ENCODE measurements at places on chromosomes 7 and 10. TPM values are rescaled to one million over a fixed set of nuclear protein-coding genes. Genes with fewer than 3 reads are reported as not detected.

- DNase-seq, result no peak
Measured at GRCh38 chr10:78353636-78354035, 320.0 kb downstream of the RPS24 start.

- DNase-seq, result no peak
Measured at GRCh38 chr7:155411718-155412415, 46.1 kb upstream of the EN2 start.

DNA sequence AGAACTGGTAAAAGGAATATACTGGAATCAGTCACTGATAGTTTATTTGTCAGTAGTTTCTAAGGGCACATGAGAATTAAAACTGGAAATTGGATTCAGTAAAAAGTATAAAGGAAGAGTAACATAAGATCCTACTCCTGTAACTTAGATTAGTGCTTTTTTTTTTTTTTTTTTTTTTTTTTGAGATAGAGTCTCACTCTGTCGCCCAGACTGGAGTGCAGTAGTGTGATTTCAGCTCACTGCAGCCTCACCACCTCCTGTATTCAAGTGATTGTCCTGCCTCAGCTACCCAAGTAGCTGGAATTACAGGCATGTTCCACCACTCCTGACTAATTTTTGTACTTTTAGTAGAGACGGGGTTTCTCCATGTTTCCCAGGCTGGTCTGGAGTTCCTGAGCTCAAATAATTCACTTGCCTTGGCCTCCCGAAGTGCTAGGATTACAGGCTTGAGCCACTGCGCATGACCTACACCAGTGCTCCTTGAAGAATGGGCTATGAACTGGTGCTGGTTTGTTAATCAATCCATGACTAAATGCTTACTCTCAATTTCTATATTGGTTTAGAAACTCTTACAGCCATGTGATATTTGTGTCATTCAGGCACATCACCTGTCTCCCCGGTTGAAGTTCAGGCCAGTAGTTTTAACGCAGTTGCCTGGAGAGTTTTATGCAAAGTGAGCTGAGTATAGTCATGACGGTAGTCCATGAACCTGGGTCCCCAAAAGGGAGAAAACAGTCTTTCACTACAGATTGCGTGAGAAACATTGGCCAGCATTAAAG, 65.0 kb downstream of the ZEB1 start:
- no peak for DNase-seq

DNA sequence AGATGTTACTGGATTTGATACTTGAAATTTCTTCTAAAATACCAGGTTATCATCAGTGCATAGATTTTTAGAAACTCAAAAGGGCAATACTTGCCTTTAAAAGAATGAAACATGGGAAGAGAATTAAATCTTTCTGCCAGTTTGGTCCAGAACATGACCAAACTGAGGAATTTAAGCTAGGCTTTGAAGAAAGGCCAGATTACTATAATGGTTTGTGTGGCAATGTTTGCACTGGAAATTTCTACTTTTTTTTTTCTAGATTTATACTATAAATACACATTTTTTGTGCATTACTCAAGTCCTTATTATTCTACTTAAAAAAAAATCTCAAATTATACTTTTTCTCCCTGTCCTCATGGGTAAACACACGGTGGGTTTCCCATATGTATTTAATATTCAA, 9.2 kb downstream of the MKX start:
- DNase-seq, result no peak

DNA sequence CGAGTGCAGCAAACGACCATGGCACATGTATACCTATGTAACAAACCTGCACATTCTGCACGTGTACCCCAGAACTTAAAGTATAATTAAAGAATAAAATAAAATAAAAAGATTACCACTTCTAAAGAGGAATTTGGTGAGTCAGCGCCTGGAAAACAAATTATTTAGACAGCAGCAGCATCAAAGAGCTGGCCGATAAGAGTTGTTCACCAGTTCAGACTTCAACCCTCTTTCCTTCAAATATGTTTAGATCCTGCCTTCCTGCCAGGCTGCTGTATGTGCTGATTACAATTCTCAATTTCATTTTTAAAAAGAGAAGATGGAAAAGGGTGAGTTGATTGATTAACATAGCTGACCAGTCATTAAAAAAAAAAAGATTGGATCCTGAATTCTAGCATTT, 672.0 kb upstream of the NRP1 start:
- DNase-seq, result no peak

DNA sequence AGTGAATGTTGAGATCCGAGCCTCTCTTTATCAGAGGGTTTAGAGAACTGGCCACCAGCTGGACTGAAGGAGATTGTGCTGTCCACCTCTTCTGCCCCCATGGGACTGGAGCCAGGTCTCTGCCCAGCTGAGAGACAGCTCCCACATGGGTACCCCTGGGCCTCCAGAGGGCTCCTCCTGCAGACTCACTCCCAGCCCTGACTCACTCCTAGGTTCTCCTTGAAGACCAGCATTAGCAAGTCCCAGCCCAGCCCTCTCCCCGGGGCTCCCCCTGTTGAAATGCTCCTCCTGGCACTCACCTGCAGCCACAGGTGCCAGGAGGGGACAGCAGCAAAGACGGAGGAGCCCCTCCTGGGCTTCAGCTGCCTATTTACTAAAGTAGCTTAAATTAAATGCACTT, 126.9 kb downstream of the CXCL12 start:
- DNase-seq, result no peak

- DNase-seq, result peak; percentile 77
Measured at GRCh38 chr10:17742918-17743317, 9.1 kb upstream of the TMEM236 start.

GRCh38 chr10:132706701-132707100, 79.2 kb downstream of the NKX6-2 start:
- no peak for DNase-seq

DNA sequence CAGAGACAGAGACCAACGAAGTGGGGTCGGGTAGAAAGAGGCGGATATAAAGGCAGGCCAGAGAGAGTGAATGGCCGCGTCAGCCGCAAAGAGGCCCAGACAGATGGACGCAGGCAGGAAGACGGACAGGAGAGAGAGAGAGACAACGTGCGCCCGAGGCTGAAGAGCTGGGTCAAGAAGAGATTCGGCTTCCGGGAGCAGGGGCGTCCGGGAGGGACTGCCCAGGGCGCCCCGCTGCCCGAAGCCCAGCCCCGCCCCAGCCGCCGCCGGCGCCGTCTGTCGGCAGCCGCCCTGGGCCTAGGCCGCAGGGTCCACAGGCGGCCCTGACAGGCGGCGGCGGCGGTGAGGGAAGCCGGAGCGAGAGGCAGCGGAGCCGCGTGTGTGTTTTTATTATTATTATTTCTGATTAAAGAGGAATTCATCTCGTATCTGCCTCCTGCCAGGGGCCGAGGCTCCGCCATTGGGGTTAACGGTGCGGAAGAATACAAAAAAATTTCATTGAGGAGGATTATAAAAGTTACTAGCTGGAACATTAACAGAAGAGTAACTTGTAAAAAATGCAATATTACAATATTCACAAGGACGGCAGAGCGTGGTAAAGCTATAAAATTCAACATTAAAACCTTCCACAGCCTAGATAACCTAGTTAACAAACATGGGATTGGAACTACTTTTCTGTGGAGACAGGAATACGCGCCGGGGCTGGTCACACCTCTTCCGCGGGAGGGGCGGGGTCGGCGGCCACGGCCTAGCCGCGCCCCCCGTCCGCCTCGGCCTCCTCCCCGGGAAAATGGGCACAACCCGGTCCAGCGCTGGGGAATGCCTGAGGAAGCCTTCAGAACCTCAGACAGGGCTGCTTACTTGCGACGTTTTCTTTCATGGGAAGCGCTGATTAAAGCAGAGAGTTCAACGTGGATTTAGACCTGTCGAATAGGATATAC, 29.7 kb upstream of the PAX2 start:
- no peak for DNase-seq

- DNase-seq, result no peak
Measured at GRCh38 chr7:80147543-80148391, 13.1 kb downstream of the GNAI1 start.

DNA sequence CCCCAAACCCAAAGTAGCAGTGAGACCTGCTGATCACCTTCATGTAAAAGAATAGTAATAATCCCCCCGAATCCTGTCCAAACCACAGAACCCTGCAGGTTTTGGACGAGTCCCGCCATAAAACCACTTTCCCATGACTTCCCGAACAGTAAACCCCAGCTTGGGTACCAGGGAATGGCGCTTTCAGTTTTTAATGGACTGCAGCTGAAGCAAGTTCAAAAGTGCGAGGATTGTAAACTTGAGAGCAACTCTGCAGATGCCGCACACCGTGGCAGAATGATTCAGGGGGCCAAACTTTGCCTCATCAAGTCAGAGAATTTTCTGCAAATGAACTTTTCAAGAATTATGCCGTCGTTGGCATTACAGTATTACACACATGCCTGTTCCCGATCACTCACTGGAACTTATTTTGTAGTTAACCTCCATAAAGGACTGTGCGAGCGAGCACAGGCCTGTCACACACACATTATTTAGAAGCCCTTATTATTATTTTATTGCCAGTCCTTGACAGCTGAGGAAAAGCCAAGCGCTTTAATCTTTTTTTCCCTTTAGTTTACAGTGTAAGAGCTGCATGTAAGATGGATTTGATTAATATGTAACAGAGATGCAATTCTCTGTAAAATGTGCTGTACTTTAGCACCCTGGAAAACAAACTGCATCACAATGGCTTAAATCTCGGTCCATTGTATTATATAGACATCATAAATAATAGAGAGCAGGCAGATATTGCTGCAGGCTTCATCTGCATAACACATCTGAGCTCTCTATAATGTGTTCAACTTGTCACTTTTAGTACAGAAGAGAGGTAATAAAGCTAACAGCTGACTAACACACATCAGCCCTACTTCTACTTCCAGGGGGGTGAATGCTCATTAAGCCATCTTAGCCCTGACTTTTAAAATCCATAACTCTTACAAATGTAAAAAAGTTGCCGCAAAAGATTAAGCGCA, 493.5 kb upstream of the GALNT17 start:
- DNase-seq, result no peak

- no peak for DNase-seq
Measured at GRCh38 chr10:103569896-103570295, 76.4 kb downstream of the NEURL1 start.

DNA sequence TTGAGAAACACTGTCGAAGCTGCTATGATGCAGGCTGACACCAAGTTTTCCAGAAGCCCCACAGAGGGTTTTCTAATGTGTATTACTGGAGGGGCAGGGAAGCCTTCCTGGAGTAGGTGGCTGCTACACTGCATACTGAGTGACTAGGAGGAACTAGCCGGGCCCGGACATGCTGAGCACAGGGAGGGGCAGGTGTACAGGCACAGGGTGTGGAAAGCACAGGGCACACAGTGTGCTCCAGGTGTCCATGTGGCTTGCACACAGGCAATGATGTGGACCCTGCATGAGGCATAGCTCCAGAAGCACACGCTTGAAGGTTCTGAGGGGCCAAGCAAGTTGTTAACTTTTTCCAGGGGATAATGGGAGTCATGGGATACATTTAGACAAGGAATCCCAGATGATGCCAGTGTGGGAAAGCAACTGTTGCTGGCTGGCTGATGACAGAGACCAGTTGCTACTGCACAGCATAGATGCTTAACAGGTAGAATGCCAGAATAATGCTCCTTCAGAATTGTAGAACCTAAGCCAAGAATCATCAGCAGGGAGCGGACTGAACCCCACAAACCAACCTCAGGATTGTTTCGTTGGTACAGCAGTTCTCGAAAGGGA, 14.6 kb downstream of the DHX32 start:
- DNase-seq, result no peak

DNA sequence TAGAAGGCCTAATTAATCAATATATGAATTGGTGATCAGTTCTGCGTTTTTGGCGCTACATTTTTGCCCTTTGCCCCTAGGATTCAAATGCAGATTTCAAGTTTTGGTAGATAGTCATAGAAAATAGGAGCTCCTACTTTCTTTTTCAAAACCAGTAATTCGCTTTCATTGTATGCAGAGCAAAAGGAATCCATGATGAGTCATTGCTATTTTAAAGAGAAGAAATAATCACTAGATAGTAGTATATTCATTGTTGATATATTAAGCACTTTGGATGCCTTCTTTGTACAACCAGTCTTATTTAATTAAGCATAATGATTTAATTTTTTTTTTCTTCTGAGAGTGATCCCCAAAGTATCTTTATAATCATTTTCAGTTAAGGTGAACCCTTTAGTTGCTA, 50.3 kb downstream of the CSTF2T start:
- DNase-seq, result no peak

- DNase-seq, result no peak
Measured at GRCh38 chr10:124949543-124949942, 7.6 kb downstream of the ZRANB1 start.

DNA sequence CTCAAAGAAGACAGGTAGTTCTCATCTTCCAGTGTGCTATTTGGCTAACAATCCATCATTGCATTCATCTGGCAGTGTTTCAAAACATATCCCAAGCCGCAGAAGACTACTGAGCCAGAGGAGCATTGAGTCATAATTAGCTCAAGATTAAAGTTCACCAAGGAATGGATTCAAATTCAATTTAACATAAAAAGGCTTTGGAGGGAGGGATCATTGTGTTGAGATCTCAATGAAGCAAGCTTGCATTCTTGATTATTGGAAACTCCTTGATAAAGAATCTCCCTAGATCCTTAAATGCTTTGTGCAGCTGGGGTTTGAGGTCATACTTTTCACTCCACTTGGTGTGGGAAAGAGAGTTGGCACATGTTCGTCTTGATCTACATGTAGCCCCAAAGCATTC, 142.8 kb upstream of the SEMA3A start:
- DNase-seq, result no peak

GRCh38 chr10:116694243-116694926, 48.0 kb downstream of the HSPA12A start:
- DNase-seq, result peak; percentile 53

DNA sequence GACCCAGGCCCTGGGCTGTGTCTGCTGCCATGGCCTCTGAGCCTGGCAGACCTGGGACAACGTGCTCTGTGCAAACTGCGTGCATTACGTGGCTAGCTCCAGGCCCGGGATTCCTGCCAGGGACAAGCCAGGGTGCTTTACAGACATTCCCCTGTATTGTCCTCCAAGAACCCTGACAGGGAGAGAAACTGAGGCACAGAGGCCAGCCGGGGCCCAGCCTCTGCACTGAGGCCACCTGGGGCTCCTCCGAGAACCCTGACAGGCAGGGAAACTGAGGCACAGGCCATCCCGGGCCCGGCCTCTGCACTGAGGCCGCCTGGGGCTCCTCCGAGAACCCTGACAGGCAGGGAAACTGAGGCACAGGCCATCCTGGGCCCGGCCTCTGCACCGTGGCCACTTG, 64.9 kb downstream of the CFAP46 start:
- no peak for DNase-seq

Gene RET
- not detected for total RNA-seq

Gene TRIM4
- total RNA-seq, result 22.5 TPM

Gene SLC26A3
- total RNA-seq, result 0.79 TPM

Gene NAT16
- total RNA-seq, result 0.19 TPM

Gene ASIC3
- total RNA-seq, result 1.1 TPM

Gene IL2RA
- total RNA-seq, result not detected

Gene CLCN1
- 1.9 TPM for total RNA-seq

Gene PKD1L1
- 0.28 TPM for total RNA-seq

Gene CRPPA
- total RNA-seq, result 7.9 TPM

Gene NPTX2
- total RNA-seq, result not detected

Gene HOXA7
- total RNA-seq, result 19.7 TPM

Gene WASHC2C
- 48.1 TPM for total RNA-seq

Gene PTPN20
- not detected for total RNA-seq

Gene HECW1
- total RNA-seq, result 1.7 TPM
